HL-60 (cell line): ENCODE measurements at places on chromosomes 4 and X.
A peak's percentile ranks its signal among the peaks of the same experiment; 100 is the strongest.

DNA sequence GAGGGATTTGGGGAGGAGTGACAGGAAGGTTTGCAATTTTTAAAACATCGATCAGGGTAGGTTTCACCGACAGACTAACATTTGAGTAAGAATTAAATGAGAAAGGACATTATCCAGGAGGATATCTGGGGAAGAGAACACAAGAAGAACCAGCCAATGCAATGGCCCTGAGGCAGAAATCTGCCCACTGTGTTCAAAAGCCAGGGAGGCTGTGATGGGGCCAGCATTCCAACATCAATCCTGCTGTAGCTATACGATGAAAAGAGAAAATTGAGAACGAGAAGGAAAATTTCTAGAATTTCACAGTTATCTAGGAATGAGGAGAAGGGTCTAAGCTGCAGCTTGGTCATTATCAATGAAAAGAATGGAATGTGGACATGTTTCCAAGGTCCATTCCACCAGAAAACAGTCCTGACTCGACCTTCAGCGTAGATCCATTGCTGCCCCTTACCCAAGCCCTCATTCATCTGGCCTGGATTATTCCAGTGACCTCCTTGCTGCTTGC is 84.4 kb downstream of the APBB2 start:
- no peak for DNase-seq

DNA sequence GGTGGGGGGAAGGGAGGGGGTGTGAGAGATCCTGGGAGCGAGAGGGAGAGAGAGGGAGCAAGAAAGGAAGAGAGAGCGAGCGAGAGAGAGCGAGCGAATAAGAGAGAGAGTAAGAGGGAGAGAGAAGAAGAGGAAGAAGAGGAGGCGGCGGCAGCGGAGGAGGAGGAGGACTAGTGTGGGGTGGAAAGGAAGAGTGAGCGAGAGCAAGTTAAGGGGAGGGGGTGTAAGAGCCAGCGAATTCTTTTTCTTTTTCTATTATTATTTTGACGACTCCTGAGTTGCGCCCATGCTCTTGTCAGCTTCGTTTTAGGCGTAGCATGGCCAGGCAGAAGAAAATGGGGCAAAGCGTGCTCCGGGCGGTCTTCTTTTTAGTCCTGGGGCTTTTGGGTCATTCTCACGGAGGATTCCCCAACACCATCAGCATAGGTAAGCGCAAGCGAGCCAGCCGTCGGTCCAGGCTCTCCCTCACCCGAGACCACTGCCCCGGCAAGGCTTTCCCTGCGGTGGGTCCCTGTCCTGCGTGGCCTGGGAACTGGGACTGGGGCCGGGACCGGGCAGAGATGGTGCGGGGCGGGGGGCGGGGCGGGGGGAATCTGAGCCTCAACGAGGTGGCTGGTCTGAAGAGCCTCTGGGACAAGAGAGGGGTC is at the start of gene GRIA3:
TSS of gene GRIA3 (plus strand) at position 60 of the 647 bp plus-strand sequence. CDS start at position 318, 258 bp downstream.
- DNase-seq, result no peak

- DNase-seq, result no peak
These were observed 46.0 kb downstream of the REPS2 start for GRCh38 chrX:16992445-16992844.

DNA sequence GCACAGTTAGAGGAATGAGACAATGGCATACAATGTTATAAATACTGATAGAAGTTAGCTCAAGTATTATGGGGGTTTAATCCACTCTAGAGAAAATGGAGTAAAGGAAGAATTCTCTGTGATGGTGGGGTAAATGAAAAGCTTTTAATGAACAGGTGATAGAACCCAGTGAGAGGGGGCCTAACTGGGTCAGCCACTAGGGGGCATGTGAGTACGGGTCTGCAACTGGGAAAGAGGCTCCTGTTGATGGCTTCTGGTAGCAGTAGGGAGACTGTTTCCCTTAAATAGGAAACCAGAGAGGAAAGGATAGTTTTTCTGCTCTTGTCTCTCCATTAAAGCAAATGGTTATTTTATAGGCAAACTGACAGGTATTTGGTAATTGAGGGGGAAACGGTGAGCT is 132.8 kb upstream of the GPR101 start:
- no peak for DNase-seq

- peak; percentile 53 for DNase-seq
These were observed 48.8 kb downstream of the MAP7D2 start for GRCh38 chrX:20067709-20068561.

DNA sequence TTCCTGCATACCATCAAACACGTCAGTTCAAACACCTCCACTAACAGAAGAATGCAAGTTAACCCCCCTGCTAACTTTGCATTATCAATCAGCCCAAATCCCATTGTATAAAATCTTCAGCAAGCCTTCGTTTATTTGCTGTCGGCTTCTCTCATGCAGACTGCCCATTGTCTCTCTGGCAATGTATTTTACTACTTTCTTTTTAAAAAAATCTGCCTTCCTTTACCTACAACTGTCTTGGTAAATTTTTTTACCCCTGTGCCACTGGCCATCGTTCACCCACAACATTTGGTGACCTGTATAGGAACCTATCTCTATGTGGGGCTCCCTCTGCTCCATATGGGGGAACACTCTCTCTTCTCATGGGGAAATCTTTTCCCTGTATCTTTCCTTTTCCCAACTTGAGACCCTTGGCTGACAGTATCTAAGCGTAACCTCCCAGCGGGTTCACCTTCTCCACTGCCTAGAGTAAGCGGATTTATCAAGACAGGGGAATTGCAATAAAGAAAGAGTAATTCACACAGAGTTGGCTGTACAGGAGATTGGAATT is 244.6 kb downstream of the CPXCR1 start:
- DNase-seq, result no peak

GRCh38 chr4:48195853-48196252 is 61.8 kb upstream of the TXK start:
- DNase-seq, result no peak

GRCh38 chrX:1449036-1449822 is 3.5 kb downstream of the ASMTL start:
- DNase-seq, result no peak

- DNase-seq, result no peak
These were observed 7.2 kb downstream of the IRAK1 start for GRCh38 chrX:154012336-154012991.

- no peak for DNase-seq
These were observed 919.0 kb downstream of the RAPGEF2 start for GRCh38 chr4:160021870-160022269.

DNA sequence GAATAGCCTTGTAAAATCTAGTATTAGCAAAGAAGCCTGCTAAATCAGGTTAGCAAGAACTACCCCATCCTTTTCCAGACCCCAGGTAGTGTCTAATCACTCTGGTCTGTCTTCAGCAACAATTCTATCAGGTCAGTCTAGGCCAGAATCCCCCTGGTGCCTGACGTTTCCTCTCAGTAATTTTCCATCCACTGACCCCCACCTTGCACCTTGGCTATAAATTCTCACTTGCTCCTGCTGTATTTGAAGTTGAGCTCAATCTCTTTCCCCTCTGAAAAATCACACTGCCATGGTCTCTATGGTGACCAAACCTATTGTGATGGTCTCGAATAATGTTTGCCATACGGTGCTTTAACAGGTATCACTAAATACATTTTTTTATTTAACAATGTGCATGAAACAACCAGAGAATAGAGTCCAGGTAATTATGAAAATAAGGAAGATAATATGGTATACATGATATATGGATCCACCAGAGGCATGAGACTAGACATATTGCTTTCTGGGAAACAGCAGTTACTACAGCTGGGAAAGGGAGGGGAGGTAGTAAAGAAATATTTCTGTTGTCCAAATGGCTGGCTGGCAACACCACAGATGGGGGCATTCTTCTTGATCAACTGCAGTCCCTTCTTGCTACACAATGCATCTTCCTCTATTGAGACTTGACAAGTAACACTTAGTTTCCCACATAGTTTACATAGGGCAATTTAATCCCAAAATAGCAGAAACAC is 33.8 kb downstream of the CXCL1 start:
- DNase-seq, result no peak

GRCh38 chr4:6969826-6970800 is 60.5 kb downstream of the TBC1D14 start:
- no peak for DNase-seq

GRCh38 chrX:13120017-13120416 is 75.6 kb upstream of the FAM9C start:
- no peak for DNase-seq

- DNase-seq, result no peak
These were observed 66.2 kb downstream of the IL15 start for GRCh38 chr4:141702472-141703182.

GRCh38 chrX:74419864-74420195 is 1.5 kb upstream of the SLC16A2 start:
- DNase-seq, result no peak

- DNase-seq, result no peak
These were observed 87.5 kb downstream of the TRAPPC11 start for GRCh38 chr4:183746305-183747229.

GRCh38 chr4:141614878-141615586 is 21.4 kb upstream of the IL15 start:
- DNase-seq, result no peak

DNA sequence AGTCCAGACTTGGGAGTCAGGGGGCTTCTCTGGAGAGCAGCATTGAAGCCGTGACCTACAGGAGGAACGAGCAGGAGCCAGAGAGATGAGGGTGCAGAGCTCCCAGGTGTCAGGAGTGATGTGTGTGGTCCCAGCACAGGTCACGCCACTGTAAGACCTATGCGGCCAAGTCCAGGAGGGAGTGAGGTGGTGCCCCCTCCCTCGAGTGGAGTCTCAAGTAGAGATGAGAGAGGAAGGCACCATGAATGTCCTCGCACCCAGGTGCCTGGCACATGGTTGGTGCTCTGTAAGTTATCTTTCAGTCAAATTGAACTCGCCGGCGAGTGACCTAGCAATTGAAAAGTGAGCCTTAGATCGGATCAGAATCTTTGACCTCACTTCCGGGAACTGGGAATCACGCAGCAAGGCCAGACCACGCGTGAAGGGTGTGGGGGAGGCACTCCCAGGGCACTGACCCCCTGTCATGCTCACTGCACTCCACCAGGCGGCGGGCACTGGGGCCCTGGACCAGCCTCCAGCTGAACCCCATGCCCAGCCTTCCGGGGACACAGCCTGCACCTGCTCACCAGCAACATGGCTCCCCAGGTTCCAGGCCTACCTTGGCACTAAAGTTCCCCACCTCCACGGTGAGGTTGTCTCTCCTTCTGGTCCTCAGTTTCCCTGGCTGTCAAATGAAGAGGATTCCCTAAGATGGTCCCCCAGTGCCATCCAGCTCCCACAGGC is 127.4 kb downstream of the HMX1 start:
- no peak for DNase-seq

DNA sequence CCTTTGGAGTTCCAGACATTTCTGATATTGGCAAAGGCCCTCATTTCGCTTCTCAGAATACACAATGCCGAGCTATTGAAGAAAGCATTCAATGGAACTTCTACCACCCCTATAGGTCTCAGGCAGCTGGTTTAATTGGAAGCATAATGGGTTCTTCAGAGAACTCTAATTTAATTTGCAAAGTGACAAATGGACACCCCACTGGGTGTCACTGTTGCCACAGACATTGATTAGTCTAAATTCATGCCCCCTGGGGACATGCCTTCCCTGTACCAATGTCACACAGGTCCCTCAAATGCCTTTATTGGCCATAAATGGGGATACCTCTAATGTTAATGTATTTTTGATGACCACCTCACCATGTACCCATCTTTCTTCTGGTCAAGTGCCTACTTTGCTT is 22.9 kb upstream of the TMEM255A start:
- DNase-seq, result no peak

DNA sequence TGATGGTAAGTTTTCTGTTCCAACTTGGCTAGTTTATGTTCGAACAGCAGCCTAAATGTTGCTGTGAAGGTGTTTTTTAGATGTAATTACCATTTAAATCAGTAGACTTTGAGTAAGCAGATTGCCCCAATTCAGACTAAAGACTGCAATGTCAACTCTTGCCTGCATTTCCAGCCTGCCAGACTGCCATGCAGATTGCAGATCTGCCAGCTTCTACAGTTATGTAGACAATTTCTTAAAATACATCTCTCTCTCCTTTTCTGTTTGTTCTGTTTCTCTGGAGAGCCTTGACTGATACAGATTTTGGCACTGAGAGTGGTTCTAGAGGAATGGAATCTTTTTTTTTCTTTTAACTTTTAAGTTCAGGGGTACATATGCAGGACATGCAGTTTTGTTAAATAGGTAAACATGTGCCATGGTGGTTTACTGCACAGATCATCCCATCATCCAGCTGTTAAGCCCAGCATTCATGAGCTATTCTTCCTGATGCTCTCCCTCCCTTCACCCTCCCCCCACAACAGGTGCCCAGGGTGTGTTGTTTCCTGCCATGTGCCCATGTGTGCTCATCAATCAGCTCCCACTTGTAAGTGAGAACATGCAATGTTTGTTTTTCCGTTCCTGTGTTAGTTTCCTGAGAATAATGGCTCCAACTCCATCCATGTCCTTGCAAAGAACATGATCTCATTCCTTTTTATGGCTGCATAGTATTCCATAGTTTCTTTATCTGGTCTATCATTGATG is 227.8 kb downstream of the CPE start:
- no peak for DNase-seq

GRCh38 chr4:46908148-46908547 is 897 bp downstream of the COX7B2 start:
- DNase-seq, result no peak

- no peak for DNase-seq
These were observed 31.2 kb downstream of the RS1 start for GRCh38 chrX:18640686-18641085.

DNA sequence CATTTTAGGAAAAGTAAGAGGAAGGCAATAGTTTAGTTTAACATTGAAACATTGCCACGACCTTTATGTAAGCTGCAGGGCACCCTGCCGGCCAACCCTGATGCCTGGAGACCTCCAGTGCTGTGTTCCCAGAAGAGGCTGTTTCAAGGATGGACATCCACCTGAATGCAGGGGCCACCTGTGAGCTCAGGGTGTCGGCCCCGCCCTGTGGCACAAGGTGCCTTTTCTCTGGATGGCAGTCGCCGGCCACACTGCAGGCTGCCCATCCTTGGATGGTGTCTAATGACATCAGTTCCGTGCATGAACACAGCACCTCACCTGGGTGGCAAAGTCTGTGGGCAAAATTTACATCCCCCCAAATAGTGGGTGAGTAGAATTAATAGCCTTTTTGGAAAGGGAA is 180.0 kb downstream of the AFAP1 start:
- DNase-seq, result no peak

GRCh38 chr4:98903963-98904362 is 25.0 kb downstream of the EIF4E start:
- no peak for DNase-seq

- DNase-seq, result no peak
These were observed 21.4 kb upstream of the NOX1 start for GRCh38 chrX:100895365-100896075.

- no peak for DNase-seq
These were observed 214.0 kb upstream of the LEF1 start for GRCh38 chr4:108382751-108383150.

DNA sequence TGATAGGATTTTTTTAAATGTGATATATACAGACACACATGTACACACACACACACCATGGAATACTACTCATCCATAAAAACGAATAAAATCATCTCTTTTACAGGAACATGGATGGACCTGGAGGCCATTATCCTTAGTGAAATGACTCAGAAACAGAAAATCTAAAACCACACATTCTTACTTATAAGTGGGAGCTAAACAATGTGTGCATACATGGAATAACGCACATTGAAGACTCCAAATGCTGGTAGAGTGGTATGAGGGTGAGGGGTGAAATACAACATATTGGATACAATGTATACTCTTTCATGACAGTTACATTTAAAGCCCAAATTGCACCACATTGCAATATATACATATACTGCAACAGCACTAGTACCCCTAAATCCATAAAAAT is 120.2 kb upstream of the ADGRL3 start:
- DNase-seq, result no peak

GRCh38 chr4:139808808-139809756 is 143.5 kb downstream of the MGST2 start:
- DNase-seq, result no peak

GRCh38 chrX:69024931-69025330 is 140.3 kb downstream of the PJA1 start:
- no peak for DNase-seq
